ENCODE measurements at places on chromosomes 3 and 15.
A peak's percentile ranks its signal among the peaks of the same experiment; 100 is the strongest.

- no peak for DNase-seq
Measured at GRCh38 chr15:28919201-28919635, 33.4 kb downstream of the APBA2 start.

DNA sequence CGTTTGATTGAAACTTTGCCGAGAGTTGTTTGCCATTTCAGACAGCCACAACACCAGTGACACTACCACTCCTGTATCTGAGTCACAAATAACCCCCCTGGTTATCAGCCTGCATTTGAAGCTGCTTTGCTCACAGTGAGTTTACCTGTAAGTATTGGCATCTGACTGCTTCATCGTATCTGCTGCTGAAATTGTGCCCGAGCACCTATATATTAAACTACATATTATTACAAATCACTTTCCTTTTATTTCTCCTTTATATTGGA lies 39.2 kb upstream of the SPSB4 start:
- DNase-seq = no peak

GRCh38 chr3:183324083-183324482 lies 71.0 kb downstream of the B3GNT5 start:
- no peak for DNase-seq

- no peak for DNase-seq
Measured at GRCh38 chr3:61925721-61926120, 364.4 kb downstream of the PTPRG start.

GRCh38 chr3:26799679-26800317 lies 177.2 kb downstream of the LRRC3B start:
- no peak for DNase-seq

DNA sequence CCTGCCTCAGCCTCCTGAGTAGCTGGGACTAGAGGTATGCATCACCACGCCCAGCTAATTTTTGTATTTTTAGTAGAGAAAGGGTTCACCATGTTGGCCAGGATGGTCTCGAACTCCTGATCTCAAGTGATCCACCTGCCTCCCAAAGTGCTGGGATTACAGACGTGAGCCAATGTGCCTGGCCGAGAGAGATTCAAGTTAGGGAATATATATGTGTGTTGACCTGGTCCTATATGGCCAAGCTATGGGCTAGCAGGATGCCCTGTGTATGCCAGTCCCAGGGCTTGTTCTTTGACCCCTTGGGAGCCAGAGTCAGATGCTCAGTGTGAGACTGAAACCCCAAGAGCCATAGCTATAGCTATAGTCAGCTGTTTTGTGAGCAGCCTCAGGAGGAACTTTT lies 1.9 kb downstream of the NDUFAF3 start:
- no peak for DNase-seq

DNA sequence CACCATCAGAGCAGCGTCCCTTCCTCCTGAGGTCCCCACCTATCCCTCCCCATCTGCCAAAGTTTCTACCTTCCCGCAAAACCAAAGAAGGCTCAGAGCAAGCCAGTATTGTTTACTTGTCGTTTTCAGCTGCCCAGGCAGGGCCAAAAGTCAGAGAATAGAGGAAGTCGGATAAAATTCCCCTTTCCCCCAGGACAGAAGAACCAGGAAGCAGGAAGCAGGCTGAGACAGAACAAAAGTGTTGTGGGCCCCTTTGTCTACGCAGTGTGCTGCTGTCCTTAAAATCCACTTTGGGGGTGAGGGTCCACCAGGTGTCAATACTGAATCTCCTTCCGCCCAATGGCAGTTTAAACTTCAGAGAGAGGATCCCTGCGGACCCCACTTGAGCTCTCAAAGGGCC lies 18.5 kb upstream of the RPL32 start:
- DNase-seq = no peak

DNA sequence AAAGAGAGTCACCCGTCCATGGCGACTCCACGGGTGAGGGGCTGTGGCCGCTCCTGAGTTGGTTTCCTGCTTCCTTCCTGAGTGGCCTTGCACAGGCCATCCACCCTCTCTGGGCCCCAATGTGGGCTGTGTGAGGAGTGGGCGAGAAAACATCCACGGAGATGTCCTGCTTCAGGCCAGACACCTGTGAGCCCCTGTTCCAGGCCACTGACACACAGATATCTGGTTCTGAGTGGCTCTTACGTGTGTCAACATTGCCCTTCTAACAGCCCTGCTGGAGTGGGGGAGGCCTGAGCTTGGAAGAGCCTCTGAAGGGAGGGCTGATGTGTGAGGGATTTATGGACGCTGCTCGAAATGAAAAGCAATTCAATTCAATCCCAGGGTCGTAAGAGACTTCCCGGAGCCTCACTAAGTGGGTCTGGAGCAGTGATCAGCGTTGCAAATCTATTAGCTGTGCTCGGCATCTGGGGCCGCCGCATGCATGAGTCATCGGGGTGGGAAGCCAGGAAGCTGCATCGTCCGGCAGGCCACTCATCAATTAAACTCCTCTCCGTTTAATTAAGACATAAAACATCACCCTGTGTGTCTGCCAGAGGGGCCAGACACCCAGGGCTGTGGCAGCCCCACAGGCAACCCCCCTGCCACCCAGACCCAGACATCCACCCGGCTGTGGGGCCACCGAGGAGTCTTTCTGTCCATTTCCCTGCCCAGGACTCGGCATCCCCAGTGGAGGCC lies 20.0 kb upstream of the PRR23E start:
- peak; percentile 31 for DNase-seq
